Uterus (tissue), 4 donors: ENCODE measurements at places on chromosomes 6 and 20. TPM values are rescaled to one million over a fixed set of nuclear protein-coding genes. Genes with fewer than 3 reads are reported as not detected.

APMAP gene
- total RNA-seq: 78.7 TPM

SLC44A4 gene
- total RNA-seq: 5.3 TPM

MEP1A gene
- not detected for total RNA-seq

TP53TG5 gene
- total RNA-seq: not detected

FHL5 gene
- total RNA-seq: 74.0 TPM

GRCh38 chr6:149064660-149065015 is 252.9 kb upstream of the TAB2 start:
- DNase-seq: no peak

- DNase-seq: no peak
Measured at GRCh38 chr6:10528158-10528981, 7.2 kb downstream of the GCNT2 start.

GRCh38 chr6:6714953-6715352 is 126.4 kb downstream of the LY86 start:
- DNase-seq: no peak

DNA sequence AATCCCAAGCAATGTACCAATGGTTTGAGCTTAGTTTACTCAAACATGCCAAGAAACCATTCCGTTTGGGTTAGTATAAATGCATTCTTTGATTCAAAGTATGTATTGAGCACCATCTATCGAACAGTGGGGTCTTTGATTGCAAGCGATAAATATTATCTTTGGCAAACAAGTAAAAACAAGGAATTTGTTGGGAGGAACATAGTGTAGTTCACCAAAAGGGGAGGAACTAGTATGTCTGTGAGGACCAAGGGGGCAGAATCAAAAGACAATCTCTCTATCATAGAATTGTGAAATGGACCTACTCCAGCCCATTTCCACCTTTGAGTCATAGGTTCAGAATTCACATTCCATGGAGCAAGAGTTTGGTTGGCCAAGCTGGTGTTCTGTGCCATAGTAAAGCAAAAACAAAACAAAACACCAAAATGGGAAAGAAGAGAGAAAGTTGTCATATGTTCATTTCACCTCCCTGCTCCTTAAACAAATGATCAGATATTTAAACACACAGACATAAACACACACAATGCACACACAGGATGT is 266.0 kb downstream of the TSHZ2 start:
- DNase-seq: no peak

- peak; percentile 59 for DNase-seq
Measured at GRCh38 chr20:22861990-22862389, 173.1 kb upstream of the SSTR4 start.

GRCh38 chr20:38134427-38135270 is 30.4 kb downstream of the TGM2 start:
- DNase-seq: no peak

GRCh38 chr6:127606131-127606562 is 29.2 kb downstream of the C6orf58 start:
- no peak for DNase-seq

DNA sequence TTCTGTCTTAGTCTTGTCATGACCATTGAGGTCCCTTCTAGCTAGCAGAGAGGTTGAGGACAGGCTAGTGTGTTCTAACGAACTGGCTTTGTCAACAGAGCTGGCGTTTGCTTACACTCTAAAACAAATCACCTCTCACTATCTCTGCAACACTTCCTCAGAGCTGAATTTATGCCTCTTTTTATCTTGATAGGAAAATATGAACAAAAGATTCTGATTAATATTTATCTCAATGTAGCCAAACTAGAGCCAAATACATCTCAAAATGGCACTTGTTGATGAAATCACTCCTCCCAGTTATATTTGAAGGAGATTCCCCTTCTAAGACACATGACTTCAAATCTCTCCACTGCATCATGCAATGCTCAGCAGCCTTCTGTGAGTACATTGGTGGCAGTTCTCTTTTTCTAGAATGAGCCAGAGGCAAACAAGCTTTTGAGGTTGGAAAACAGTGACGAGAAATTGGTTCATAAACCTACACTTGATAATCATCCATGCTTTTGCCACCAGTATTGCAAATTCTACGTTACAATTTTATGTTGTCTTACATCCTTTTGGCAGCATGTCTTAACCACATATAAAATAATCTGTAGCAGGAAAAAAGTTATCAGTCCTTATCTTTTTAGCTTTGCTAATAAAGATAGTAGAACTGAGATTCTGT is 615.7 kb upstream of the CITED2 start:
- no peak for DNase-seq
